ENCODE measurements at places on chromosomes 7 and 10.

GRCh38 chr10:77678146-77678545 lies 40.5 kb upstream of the KCNMA1 start:
- no peak for DNase-seq

DNA sequence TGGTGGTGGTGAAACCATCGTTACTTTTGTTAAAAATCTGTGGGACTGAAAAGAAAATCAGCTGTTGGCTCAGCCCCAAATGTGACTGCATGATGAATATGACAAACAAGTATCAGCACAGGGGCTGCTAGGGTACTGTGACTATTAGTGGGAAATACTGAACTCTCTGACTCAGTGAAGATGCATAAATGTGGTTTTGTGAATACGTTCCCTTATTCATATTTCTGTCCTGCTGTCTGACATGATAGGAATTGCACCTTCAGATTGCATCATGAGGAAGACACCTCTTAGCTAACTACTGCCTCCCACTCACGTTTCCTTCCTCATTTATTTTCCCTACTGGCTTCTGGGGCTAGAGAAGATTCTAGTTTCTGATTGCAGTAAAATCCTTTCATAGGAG lies 1.4 kb downstream of the CLEC5A start:
- no peak for DNase-seq

GRCh38 chr7:116113310-116113709 lies 82.7 kb upstream of the TFEC start:
- DNase-seq = no peak

DNA sequence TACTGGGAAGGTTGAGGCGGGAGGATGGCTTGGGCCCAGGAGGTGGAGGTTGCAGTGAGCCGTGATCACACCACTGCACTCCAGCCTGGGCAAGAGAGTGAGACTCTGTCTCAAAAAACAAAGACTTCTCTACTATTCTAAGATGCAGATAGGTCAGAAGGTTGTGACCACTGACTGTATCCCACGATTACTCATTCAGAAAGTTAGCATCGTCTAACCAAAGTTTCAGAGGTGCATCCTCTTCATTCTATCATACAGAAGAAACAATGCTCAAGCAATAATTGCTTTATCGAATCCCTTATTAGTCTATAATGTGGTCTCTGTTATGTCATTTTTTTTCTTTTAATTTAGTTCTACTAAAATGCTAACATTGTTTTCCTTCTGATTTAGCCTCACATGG lies 348.7 kb upstream of the LRGUK start:
- DNase-seq = no peak

DNA sequence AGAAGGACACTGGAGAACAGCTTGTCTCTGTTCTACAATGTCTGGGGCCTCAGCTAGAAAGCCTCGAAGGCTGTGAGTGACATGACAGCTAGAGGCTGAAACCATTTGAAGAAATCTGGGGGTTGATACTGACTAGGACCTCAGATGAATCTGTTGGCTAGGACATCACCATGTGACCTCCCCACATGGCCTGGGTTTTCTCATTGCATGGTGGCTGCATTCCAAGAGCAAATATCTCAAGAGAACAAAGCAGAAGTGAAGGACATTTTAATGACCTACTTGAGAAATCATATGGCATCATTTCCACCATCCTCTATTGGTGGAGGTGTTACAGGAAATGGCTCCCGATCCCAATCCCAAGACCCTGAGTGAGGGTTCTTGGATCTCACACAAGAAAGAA lies 450.6 kb upstream of the AUTS2 start:
- no peak for DNase-seq
